ENCODE measurements at places on chromosomes 5 and 9.

DNA sequence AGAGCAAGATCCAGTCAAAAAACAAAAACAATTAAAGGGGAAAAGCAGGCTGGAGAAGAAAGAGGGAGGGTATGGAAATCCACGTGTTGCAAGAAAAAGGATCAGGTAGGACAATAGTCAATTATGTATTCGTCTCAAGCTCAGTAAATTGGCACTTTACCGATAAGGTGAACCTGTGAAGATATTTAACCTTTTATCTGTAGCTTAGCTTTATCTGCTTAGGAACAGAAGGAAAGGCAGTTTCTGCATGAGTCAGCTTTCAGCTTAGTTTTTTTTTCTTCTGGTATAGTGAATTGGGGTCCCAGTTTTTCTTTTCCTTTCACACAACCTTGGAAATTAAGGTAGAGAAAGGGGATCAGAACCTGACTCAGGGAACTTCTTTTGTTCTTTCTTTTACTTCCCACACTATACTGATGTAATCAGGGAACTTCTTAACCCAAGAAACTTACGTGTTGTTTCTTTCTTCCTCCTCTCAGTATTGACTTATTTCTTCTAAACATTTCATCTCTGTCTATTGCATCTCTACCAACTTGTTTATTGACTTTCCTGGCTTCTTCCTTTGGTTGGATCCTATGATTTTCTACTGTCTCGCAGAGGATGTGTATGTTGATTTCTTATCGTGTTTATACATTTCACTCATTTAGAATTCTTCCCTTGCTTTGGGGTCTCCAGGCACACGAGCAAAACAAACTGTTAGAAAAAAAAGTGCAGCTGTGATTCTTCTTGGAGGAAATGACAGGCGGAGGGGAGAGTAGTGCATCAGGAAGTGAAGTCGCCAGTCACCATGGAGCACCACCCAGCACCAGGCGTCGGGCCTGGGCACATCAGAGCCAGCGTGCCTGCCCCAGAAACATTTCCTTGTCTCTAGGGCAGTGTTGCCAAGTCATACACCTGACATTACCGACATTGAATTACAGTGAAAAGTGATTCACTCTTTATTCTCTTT, 123.0 kb upstream of the LHFPL2 start:
- DNase-seq = no peak

GRCh38 chr9:114414346-114414745, 26.6 kb upstream of the AKNA start:
- no peak for DNase-seq

- DNase-seq = peak; percentile 51
Observed at GRCh38 chr5:179836225-179837019, 15.7 kb downstream of the SQSTM1 start.

GRCh38 chr5:454936-455335, 12.0 kb downstream of the EXOC3 start:
- DNase-seq = no peak

DNA sequence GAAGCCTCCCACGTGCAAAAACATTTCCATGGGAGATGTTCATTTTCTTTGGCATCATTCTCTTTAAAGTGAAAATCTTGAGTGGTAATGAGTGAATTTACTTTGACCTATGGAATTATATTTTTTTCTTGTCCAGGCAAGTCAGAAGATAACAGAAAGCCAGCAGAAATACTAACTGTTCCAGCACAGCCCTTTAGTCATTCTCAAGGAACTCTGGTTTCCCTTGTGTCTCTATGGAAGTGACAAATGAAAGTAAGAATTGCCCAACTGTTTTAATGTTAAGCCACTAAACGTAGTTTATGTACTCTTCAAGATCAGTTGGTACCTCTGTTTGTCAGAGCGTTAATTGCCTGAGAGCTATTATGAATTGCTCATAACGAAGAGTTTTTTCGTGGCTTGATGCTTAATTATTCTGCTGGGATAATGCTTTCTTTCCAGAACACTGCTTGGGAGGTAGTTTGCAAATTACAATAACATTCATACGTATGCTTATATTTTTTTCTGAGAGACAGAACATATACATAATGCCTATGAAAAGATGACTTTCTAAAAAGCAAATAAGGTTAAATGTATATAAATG, 84.5 kb upstream of the CER1 start:
- no peak for DNase-seq

- no peak for DNase-seq
Observed at GRCh38 chr9:84759300-84759750, 89.8 kb downstream of the NTRK2 start.

DNA sequence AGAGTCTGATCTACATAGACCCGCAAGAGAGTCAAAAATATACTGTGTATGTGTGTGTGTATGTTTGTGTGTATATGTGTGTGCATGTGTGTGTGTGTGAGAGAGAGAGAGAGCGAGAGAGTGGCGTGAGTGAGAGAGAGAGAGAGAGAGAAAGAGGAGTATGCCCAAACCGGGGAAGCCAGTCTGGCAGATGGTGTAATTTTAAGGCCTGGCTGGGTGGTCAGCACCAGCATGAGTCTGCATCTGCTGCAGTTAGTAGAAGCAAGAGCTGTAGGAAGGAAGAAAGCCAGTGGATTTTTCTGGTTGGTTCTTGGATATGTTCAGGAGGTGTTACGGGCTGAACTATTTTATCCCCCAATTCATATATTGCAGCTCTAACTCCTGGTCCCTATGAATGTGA, 75.2 kb downstream of the ACTBL2 start:
- no peak for DNase-seq

DNA sequence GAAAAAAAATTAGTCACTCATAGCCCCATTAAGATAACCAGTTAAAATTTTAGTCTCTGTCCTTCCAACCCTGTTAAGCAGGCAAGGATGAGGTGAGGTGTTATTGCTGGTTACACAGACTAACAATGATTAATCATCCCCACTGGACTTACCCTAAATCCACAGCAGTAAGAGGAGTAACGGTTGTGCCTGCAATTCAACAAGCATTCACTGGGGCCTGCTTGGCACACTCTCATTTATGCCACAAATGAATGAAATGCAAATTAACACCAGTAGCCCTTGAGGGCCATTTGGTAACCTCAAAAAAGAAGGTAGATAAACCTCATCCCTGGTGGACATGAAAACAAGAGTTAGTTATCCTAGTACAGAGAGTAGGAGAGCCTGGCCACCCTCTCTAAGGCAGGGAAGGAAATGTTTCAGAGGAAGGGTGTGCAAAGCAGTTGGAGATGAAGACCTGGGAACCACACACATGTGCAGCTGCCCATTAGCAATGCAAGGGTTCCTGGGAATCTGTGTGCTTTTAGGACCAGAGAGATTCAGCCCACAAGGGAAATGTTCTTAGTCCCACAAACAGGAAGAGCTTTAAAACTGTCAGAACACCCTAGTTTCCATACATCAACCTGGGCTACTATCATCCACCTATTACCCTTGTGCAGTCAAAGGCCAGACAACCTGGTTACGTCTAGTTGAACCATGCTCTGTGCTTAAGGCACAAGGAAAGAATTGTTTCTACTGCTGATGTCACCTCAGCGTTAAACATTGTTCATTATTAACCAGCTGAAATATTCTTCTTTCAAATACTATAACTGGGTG, 7.7 kb downstream of the LHFPL2 start:
- no peak for DNase-seq

- no peak for DNase-seq
Observed at GRCh38 chr5:2135354-2135753, 252.6 kb upstream of the IRX4 start.

DNA sequence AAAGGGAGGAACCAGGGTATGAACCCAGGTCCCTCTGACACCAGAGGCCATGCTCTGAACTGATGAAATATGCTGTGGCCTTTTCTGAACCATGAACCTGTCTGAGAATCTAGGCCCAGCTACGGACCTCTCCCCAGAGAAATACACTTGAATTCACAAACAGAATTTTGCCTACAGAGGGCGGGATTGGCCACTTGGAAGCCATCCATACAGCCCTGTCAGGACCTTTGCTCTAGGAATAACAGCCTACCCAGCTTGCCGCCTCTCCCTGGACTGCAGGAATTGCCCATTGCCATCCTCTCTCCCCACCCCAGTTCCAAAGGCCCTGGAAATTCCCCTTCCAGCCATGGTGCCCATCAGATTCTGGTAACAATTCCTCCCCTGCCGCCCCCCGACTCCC, 26.6 kb downstream of the MORN5 start:
- DNase-seq = no peak

- no peak for DNase-seq
Observed at GRCh38 chr5:179452356-179453230, 97.8 kb upstream of the RUFY1 start.

DNA sequence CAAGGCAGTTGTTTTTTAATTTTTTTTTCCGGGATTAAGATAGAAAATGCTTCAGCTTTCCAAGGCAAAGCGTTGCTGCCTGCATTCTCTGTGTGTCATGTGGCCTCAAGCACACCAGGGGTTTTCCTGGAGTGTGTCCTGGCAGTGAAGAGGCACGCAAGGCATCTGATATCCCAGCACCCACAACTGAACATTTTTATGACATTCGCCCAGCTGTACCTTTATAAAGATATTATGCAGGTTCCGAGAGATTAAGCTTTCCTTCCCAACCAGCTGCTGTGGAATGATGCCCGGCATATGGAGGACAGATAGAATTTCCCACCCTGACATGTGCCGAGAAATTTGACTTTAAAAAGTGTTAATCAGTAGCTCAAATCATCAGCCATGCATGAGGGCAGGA, 205.6 kb downstream of the GADD45G start:
- DNase-seq = no peak

- DNase-seq = no peak
Observed at GRCh38 chr5:122192497-122193496, 63.5 kb downstream of the ZNF474 start.
